ENCODE measurements at places on chromosomes 2 and 18.

DNA sequence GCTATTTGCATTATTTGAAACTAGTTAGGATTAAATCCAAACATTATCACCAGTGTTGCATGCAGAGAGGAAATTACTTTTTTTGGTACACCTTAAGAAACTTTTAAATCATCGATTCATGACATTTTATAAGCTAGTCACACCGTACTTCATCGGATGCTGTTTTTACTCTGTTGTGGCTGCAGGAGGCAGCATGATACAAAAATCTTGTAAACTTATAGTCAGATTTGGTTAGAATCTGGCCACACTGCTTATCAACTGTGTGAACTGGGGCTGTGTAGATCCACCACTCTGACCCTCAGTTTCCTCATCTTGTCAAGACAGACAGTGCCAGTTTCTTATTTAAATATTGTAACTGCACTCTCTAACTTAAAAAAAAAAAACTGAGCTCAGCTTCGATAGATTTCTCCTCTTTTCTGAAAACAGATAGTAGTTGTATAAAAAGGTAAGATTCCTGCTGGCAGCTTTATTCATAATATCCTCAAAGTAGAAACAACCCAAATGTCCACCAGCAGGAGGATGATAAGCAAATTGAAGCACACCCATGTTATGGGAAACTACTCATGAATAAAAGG lies 77.8 kb downstream of the RAPGEF4 start:
- DNase-seq = peak; percentile 4

DNA sequence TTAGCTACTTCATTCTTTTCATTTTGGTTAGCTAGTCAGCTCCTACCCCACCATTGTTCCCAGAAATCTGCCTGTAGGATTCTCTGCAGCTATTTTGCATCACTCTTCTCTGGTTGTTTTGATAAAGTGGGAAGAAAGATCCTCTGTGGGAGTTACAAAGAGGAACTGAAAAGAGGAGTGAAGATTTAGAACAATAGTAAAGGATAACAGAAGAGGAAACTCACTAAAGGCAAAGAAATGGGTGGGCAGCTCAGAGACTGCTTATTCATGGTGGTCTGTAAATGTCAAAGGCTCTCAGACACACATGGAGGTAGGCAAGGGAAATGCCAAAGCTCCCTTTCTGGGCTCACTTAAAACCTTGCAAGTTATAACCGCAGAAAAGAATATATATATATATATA lies 17.2 kb upstream of the CD207 start:
- no peak for DNase-seq

- no peak for DNase-seq
Observed at GRCh38 chr2:230619491-230619890, 93.2 kb upstream of the CAB39 start.

- DNase-seq = no peak
Observed at GRCh38 chr2:191048073-191048472, 34.1 kb upstream of the STAT1 start.

GRCh38 chr2:98016908-98017670 lies 21.3 kb upstream of the TMEM131 start:
- DNase-seq = no peak

DNA sequence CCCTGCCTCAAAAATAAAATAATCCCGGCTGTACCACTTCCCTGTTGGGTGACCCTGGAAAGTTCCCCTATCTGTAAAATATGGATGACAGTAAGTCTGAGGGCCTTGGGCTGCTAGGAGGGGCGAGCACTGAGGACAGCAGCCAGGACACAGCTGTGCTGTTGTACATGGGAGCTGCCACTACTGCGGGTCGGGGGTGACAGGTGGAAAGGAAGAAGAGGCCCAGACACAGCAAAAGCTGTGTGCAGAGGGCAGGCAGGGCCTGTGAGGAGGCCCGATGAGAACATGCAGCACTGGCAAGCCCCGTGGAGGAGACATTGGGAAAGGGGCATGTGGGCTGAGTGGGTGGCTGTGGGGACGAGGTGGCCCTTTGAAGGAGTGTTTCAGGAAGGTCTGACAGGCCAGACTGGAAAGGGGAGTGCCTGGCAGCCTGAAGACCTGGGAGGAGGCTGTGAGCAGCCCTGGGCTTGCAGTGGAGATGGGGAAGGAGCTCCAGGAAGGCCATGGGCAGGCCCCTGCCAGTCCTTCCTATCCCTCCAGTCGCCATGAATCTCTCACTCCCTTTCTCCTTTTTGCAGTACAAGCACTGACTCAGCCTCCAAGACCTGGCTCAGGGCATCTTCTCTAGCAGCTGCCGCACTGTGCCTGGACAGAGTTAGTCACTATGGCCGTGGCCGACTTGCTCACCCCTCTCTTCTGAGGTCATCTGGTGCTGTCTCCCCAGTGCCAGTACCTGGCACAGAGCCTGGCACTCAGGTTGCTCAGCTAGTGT lies 28.9 kb upstream of the SEMA4C start:
- DNase-seq = no peak

DNA sequence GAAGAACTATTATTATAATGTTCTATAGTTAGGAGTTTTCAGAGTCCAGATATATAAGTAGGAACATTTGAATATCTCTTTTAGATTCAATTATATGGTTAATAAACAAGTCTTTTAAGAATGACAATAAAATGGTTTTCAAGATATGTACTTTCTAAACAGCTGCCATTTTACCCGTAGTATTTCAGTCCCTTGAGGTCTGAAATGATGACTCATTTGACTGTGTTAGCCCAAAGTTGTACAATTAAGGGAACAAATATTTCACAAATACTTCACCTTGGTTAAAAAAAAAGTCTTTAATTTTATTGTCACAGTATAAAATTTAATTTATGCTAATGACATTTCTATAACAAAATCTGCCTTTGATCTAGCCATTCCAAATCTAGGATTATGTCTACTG lies 91.6 kb upstream of the TANK start:
- DNase-seq = no peak

DNA sequence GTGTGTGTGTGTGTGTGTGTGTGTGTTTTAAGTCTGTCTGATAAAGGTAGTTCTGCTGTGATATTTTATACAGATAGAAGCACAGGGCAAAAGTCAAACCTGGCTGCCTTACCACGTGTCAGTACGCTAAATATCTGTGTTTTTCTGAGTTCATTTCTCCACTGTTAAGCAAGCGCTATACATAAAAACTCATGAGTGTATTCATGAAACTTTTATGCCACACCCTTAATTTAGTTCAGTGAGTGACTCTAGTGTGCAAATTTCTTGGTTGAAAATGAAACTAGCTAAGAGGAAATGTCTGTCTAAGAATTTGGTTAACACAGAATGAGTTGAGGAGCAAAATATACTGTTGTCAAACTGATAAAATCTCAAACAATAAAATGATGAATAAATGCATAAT lies 11.2 kb downstream of the CASP10 start:
- no peak for DNase-seq

- peak; percentile 10 for DNase-seq
Observed at GRCh38 chr18:74190086-74190485, 41.8 kb downstream of the TIMM21 start.

GRCh38 chr2:48397281-48397680 lies 132.7 kb upstream of the STON1 start:
- DNase-seq = peak; percentile 94

DNA sequence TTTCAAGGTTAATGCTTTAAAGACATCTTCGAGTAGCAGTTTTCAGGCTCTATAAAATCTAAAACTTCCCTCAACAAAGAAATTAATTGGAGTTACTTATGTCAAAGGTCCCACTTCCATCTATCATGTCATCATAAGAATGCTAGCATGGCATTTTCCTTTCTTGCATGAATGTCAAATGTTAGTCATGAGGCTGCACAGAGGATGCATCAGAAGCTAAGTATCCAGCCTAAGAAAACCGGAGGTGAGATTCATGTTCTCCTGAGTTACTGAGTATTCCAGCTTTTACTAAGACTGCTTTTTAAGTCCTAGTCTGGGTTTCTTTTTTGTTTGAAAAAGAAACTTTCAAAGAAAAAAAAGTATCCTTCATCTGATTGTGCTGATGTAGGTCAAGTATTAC lies 130.6 kb upstream of the CDH19 start:
- DNase-seq = no peak

DNA sequence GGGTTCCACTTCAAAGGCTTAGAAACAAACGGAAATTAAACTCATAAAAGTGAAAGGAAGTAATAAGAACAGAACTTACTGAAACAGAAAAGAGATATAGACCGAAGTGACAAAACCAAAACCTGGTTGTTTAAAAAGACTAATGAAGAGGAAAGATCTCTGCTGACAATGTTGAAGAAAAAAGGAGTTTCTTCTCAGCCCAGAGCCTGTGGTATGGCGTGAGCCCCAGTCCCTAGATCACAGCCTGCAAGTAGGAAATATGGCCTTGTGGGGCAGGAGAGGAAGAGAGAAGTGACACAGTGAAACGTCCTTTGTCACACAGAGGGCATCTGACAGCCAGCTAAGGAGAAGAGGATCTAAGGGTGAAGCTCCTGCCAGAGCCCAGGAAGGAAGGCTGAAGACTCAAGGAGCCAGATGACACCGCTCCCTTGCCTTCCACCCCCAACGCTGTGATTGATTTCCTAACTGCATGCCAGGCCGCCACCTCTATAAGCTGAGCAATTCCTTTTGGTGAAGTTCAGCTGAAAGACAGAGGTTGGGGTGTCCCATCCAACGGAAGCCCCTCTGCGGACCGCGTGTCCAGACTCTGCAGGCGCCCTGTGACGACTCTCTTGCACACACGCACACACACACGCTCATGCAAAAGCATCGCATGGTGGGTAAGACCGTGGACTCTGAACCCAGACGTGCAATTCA lies 141.1 kb downstream of the HDAC4 start:
- DNase-seq = no peak

DNA sequence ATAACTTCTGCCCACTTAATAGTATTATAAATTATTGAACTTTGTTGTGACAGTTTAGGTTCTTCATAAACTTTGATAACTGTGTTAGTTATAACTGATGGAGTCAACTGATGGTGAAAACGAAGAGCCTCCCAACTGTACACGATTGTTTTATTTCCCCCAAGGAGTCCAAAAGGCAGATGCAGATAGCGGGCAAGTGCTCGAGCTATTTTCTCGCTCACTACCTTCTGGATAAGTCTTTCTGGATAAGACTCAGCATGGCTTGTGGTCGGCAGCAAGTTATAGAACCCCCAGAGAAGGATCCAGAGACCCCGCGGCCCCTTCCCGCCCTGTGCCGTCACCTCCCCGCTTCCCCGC lies 517 bp downstream of the GCFC2 start:
- DNase-seq = no peak

DNA sequence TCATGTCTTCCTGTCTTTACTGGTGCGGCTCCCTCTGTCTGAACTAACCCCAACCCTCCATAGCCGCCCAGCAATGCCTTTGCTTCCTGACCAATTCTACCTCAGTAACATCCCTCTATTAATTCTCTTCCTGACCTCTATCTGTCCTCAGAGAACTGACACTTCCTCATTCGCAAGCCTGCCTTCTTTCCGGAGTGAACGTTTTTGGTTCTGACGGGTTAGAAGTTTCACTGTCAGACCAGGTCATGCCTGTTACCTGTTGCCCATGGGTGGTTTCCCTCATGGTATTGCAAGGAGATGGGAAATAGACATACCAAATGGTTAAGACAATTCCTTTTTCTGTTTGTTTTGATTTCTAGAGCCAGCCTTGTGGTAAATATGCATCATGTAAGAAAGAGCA lies 453.4 kb upstream of the SLC14A2 start:
- no peak for DNase-seq

DNA sequence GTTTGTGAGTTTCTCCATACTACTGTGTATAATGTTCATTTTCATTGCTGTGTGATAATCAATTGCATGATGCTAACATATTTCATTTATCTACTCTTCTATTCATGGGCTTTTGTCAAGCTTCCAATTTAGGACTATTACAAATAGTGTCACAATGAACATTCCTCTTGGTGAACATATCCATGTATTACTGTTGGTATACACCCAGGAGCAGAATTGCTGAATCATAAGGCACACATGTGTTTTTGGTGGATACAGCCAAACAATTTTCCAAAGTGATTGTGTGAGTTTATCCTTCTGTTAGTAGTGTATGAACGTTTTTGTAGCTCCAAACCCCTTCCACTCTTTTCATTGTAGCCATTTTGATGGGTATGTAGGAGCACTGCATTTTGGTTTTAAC lies 101.6 kb upstream of the COPS8 start:
- no peak for DNase-seq

GRCh38 chr2:98605076-98605475 lies 3.2 kb downstream of the COA5 start:
- DNase-seq = no peak

GRCh38 chr2:70141212-70141901 lies 49.5 kb downstream of the C2orf42 start:
- DNase-seq = no peak

DNA sequence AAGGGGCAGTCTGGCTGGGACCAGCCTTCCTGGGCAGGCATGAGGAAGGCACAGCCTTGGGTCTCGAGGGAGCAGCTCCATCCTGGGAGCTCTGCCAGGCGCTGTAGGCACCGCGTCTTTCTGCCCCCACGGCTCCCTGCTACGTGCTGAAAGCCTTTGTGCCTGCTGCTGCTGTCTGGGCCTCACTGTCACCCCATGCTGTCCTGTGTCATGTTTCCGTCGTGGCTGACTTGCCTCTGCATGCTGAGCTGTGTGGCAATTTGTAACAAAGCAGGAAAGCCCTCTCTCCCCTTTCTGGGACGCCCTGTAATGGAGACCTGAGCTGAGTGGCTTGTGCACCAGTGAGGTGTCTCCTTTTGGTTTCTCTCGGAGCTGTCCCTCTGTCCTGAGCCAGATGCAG lies 152.5 kb downstream of the TSN start:
- peak; percentile 31 for DNase-seq

GRCh38 chr2:205865905-205866441 lies 183.7 kb downstream of the NRP2 start:
- DNase-seq = peak; percentile 92

- DNase-seq = no peak
Observed at GRCh38 chr2:182605166-182605565, 110.9 kb upstream of the DNAJC10 start.

DNA sequence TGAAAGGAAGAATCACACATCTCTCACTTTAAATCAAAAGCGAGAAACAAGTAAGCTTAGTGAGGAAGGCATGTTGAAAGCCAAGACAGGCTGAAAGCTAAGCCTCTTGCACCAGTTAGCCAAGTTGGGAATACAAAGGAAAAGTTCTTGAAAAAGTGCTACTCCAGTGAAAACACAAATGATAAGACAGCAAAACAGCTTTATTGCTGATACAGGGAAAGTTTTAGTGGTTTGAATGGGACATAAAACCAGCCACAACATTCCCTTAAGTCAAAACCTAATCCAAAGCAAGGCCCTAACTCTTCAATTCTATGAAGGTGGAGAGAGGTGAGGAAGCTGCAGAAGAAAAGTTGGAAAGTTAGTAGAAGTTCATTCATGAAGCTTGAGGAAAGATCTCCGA lies 28.0 kb downstream of the LIMS1 start:
- DNase-seq = no peak

- no peak for DNase-seq
Observed at GRCh38 chr2:227623226-227623625, 5.9 kb downstream of the SCYGR4 start.

DNA sequence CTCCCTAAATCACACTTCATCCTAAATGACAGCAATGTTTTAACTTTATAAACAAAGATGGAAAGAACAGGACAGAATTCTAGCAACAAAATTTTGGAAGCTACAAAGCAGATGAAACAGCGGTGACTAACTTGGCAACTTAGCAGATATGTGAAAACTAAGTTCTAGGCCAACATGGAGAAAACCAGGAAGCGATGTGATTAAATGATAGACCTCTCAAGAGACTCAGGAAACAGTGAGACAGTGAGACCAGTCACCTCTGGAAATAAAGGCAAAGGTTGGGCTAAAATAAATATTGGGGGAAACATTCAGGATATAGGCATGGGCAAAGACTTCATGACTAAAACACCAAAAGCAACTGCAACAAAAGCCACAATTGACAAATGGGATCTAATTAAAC lies 24.4 kb upstream of the ZBTB7C start:
- no peak for DNase-seq
